ENCODE measurements at places on chromosomes 13 and 19.
A peak's percentile ranks its signal among the peaks of the same experiment; 100 is the strongest.

DNA sequence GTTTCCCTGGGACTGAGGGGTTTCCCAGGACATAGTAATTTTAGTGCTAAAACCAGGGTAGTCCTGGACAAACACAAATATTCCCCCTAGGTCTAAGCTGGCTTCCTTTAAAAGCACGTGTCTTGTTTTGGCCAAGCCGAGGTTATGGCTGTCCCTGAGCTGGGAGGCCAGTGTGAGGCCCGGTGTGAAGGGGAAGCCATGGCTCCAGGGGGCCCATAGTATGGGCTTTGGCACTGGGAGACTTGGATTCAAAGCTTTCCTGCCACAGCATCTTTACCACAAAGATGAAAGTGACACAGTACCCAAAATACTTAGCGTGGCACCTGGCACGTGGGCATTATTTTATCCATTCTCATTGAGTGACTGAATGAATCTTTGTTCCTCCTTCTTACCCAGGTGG lies 345.2 kb downstream of the ZNF536 start:
- no peak for DNase-seq

GRCh38 chr19:56750658-56751057 lies 79.1 kb upstream of the ZNF835 start:
- no peak for DNase-seq

- DNase-seq = no peak
Measured at GRCh38 chr19:38317104-38317612, 1.4 kb upstream of the YIF1B start.

- no peak for DNase-seq
Measured at GRCh38 chr19:1863328-1863637, at the start of gene KLF16. Gene KLF16 (minus strand): TSS chr19:1863579. CDS start chr19:1863497, 82 bp downstream.

DNA sequence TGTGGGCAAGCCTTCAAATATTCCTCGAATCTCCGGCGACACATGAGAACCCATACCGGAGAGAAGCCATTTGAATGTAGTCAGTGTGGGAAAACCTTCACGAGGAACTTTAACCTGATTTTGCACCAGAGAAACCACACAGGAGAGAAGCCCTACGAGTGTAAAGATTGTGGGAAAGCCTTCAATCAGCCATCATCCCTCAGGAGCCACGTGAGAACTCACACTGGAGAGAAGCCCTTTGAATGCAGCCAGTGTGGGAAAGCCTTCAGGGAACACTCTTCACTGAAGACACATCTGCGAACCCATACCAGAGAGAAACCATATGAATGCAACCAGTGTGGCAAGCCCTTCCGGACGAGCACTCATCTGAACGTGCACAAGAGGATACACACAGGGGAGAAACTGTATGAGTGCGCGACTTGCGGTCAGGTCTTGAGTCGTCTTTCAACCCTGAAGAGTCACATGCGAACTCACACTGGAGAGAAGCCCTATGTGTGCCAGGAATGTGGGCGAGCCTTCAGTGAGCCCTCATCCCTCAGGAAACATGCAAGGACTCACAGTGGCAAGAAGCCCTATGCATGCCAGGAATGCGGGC lies 28.8 kb downstream of the ZNF333 start:
- DNase-seq = no peak

DNA sequence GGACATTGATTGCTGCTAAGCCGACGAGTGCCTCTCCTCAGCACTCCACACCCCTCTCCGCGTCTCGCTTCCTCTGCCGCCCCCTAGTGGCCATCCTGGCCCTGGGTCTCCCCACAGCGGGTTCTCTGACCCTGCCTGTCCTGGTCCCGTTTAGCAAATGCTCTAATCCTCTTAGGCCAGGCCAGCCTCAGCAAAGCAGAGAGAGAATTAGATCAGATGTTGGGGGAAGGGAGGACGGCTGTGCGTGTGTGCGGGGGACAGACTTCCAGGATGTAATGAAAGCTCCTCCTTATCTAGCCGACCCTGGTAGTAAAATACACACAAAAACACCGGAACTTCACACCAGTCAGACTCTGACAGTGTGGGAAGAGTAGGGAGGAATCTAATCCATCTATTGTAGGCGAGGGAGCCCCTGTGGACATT lies 4.5 kb downstream of the TPRX2 start:
- peak; percentile 95 for DNase-seq

- no peak for DNase-seq
Measured at GRCh38 chr13:90568165-90568564, 779.3 kb upstream of the MIR17HG start.

DNA sequence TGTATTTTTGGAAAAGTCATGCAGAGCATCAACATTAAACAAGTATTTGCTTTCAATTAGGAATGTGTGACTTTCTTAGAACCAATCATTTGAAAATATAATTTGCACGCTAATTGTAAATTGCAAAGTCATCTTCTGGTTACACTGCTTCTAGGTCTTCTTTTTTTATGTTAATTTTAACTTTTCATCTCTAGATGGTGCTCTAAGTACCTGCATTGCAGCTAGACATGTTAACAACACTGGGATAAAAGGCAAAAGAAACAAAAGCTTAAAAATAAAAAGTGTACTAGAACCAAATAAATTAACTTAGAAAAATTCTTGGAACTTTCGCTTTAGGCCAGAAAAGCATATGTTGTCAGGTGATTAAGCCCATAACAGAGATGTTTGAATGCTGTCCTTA lies 2758.2 kb downstream of the PCDH9 start:
- no peak for DNase-seq

- DNase-seq = no peak
Measured at GRCh38 chr19:10601999-10602329, 14.9 kb upstream of the AP1M2 start.

DNA sequence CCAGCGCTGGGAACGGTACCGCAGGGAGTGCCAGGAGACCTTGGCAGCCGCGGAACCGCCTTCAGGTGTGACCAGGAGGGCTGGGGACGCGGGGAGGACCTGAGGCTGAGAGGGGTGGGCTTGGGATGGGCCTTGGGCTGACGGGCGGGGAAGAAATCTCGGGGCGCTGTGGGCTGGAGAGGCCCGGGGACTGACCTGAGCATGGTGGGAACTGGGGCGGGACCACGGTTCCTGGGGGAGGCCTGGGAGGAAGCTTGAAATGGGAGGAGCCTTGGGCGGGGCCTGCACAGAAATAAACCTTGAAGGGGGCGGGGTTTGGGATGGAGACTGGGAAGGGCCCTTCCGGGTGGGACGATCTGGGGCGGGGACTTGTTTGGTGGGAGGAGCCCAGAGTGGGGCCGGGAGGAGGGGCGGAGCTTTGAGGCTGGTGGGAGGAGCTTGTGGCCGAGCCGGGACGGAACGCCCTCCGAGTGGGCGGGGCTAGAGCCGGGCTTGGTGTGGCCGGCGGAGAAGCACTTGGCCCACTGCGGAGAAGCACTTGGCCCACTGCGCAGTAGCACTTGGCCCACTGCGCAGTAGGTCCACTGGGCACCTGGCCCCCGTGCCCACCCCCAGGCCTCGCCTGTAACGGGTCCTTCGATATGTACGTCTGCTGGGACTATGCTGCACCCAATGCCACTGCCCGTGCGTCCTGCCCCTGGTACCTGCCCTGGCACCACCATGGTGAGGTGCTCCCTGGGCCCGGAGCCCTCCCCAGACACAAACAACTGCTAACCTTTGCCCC lies 2.8 kb downstream of the GIPR start:
- peak; percentile 83 for DNase-seq

- no peak for DNase-seq
Measured at GRCh38 chr13:94660695-94661326, 51.5 kb downstream of the SOX21 start.

- DNase-seq = no peak
Measured at GRCh38 chr19:22606212-22606553, 27.9 kb upstream of the ZNF492 start.

GRCh38 chr13:55816976-55817601 lies 1323.6 kb upstream of the PRR20A start:
- no peak for DNase-seq

- no peak for DNase-seq
Measured at GRCh38 chr19:55537741-55538111, 793 bp upstream of the SBK2 start.
